ENCODE measurements at places on chromosomes 3 and 15.

GRCh38 chr15:45763170-45763869 is 128.5 kb downstream of the SQOR start:
- no peak for DNase-seq

- no peak for DNase-seq
These were observed 8.6 kb upstream of the SRP14 start for GRCh38 chr15:40047415-40048210.

- DNase-seq, result no peak
These were observed 1.9 kb upstream of the BCL2L10 start for GRCh38 chr15:52114261-52115055.

- DNase-seq, result no peak
These were observed 56.5 kb downstream of the MCTP2 start for GRCh38 chr15:94287794-94288246.

- DNase-seq, result no peak
These were observed 162.8 kb downstream of the CGGBP1 start for GRCh38 chr3:87895983-87896382.

- DNase-seq, result no peak
These were observed 902 bp downstream of the TMEM44 start for GRCh38 chr3:194632226-194632808.

GRCh38 chr3:11300970-11301369 is 28.8 kb downstream of the ATG7 start:
- no peak for DNase-seq

DNA sequence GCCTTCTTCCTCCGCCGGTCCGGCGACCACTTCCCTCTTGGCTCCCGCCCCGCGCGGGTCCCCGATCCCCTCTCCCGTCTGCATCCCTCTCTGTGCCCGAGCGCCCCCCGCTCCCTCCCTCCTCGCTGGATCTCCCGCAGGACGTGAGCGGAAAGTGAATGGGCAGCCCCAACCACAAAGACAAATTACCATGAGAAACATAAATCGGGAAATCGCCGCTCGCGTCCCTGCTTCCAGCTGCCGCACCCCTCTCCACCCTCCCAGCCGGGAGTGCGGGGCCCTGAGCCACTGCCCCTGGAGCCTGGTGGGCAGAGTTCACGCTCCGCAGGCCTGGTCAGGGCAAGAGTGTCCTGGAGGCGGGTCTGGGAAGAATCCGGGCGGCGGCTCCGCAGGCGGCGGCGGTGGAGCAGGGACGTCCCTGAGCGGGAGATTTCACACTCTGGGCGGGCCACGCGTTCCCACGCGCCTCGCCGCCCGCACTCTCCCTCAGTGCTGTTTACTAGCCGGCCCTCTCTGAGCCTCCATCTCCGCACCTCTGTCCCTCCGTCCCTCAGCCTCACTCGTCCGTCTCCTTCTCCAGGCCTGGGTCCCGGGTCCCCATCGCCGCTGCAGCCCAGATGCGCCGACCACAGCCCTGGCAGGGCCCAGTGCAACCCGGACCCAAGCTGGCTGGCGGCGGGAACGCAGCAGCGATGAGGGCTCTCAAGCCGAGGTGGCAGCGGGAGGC is 835 bp downstream of the SEMA5B start:
- DNase-seq, result no peak

DNA sequence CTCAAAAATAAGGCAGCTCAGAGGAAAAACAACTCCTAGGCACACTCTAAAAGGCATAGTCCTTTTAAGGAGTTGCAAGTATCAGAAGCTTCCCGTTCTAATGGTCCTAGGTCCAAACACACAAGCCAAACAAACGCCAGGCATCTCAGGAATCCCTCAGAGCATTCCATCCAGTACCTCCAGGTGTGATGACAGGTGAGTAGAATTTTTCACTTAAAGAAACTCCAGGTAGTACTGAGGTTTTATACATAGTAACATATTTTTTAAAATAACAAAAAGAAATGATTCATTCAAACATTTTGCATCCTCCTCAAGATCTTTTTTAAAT is 1092.3 kb downstream of the TUSC7 start:
- DNase-seq, result no peak

- no peak for DNase-seq
These were observed 105.7 kb downstream of the LRRK1 start for GRCh38 chr15:101024706-101025500.

- peak; percentile 25 for DNase-seq
These were observed 643 bp downstream of the CDAN1 start for GRCh38 chr15:42736178-42736792.

Measured in HEK293T (cell line).